ENCODE measurements at places on chromosomes 1 and 21. TPM values are rescaled to one million over a fixed set of nuclear protein-coding genes. Genes with fewer than 3 reads are reported as not detected.

ASCL5 gene
- polyA plus RNA-seq, result not detected

CENPF gene
- polyA plus RNA-seq, result 0.20 TPM

- H3K4me1 ChIP-seq, result no peaks in the 10 kb centered on the region
- no peak overlapping the region for H3K27ac ChIP-seq
- H3K36me3 ChIP-seq, result no peaks in the 10 kb centered on the region
- no peak for DNase-seq
- no peak overlapping the region for H3K4me3 ChIP-seq
Measured at GRCh38 chr1:51534447-51534846, 15.4 kb upstream of the EPS15 start.

DNA sequence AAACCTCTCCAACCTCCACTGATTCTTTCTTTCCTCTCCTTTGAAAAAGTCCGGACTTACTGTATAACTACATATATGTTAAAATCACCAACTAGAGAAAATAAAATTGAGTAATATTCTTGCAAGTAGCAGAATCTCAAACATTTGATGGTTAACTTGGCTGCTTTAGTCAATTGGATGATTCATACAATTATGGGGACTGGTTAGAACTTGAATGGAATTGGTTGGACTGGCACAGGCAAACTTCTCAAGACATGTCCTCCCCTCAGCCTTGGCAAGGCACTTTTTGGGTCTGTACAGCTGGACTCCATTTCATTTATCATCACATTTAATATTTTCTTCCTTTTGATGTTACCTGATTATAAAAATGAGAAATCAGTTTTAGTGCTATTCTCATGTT lies 6.5 kb downstream of the WLS start:
- peaks cover 56% of the 10 kb centered on the region for H3K27me3 ChIP-seq
- peaks cover 2% of the 10 kb centered on the region for H3K4me1 ChIP-seq
- no peak overlapping the region for H3K27ac ChIP-seq
- H3K36me3 ChIP-seq, result no peaks in the 10 kb centered on the region
- DNase-seq, result no peak

- no peak for DNase-seq
- H3K27me3 ChIP-seq, result no peaks in the 10 kb centered on the region
- H3K36me3 ChIP-seq, result no peaks in the 10 kb centered on the region
- H3K4me1 ChIP-seq, result no peaks in the 10 kb centered on the region
- H3K4me3 ChIP-seq, result no peak overlapping the region
- H3K27ac ChIP-seq, result no peak overlapping the region
Measured at GRCh38 chr1:168643152-168643551, 66.7 kb downstream of the XCL1 start.

DNA sequence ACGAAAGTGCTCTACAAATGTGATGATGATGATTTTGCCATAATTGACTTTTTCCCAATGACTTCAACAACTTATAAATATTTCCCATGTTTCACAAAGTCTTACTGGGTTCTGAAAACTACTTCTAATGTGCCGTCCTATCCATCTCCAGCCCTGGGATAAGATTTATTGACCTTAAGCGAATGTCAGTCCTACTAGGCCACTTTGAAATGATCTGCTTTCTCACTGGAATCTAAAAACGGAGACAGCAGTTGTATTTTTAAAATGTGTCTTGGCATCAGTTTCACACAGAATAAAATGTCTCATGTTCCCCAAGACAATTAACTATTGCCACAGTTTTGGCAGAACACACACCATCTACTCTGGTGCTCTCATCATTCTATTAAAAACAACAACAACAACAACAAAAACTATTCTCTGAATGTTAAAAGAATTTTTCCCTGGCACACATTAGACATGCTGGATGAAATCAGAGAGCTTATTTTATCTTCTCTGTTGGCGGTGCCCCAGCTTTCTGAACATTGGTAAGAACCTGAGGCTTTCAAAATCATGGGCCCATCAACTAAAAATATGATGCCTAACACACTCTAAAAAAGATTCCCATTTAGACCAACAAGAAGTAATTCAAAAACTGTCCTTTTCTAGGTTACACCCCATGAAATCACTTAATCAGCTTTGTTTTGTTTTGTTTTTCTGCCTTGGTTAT lies 23.1 kb upstream of the DNASE2B start:
- no peak for DNase-seq
- no peak overlapping the region for H3K27ac ChIP-seq
- no peak overlapping the region for H3K4me3 ChIP-seq
- peaks cover 4% of the 10 kb centered on the region for H3K27me3 ChIP-seq

- H3K4me3 ChIP-seq, result peak overlapping the region; percentile 86
- DNase-seq, result peak; percentile 40
- H3K4me1 ChIP-seq, result peaks cover 83% of the 10 kb centered on the region
- H3K27me3 ChIP-seq, result no peaks in the 10 kb centered on the region
- H3K27ac ChIP-seq, result peak overlapping the region; percentile 82
Measured at GRCh38 chr1:23524716-23525401, 6.2 kb downstream of the E2F2 start.

- H3K27ac ChIP-seq, result no peak overlapping the region
- H3K4me3 ChIP-seq, result no peak overlapping the region
- H3K36me3 ChIP-seq, result no peaks in the 10 kb centered on the region
- DNase-seq, result no peak
Measured at GRCh38 chr1:156394835-156395461, 25.9 kb downstream of the RHBG start.

DNA sequence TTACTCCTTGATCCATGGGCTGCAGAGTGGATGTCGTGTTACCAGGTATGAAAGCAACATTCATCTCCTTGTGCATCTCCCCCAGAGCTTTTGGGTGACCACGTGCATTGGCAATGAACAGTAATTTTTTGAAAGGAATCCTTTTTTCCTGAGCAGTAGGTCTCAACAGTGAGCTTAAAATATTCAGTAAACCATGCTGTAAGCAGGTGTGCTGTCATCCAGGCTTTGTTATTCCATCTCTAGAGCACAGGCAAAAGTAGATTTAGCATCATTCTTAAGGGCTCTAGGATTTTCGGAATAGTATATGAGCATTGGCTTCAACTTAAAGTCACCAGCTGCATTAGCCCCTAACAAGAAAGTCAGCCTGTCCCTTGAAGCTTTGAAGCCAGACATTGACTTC lies 27.3 kb downstream of the AGPAT3 start:
- H3K4me1 ChIP-seq, result peaks cover 26% of the 10 kb centered on the region
- H3K4me3 ChIP-seq, result no peak overlapping the region
- DNase-seq, result no peak
- no peak overlapping the region for H3K27ac ChIP-seq

GRCh38 chr1:117682372-117682771 lies 76.5 kb downstream of the TENT5C start:
- H3K27ac ChIP-seq, result no peak overlapping the region
- H3K4me3 ChIP-seq, result no peak overlapping the region
- DNase-seq, result no peak
- no peaks in the 10 kb centered on the region for H3K36me3 ChIP-seq
- peaks cover 10% of the 10 kb centered on the region for H3K4me1 ChIP-seq

GRCh38 chr21:29812947-29813346 lies 126.8 kb downstream of the GRIK1 start:
- no peak for DNase-seq
- H3K36me3 ChIP-seq, result no peaks in the 10 kb centered on the region
- H3K4me1 ChIP-seq, result no peaks in the 10 kb centered on the region
- no peak overlapping the region for H3K27ac ChIP-seq
- H3K27me3 ChIP-seq, result peaks cover 5% of the 10 kb centered on the region

DNA sequence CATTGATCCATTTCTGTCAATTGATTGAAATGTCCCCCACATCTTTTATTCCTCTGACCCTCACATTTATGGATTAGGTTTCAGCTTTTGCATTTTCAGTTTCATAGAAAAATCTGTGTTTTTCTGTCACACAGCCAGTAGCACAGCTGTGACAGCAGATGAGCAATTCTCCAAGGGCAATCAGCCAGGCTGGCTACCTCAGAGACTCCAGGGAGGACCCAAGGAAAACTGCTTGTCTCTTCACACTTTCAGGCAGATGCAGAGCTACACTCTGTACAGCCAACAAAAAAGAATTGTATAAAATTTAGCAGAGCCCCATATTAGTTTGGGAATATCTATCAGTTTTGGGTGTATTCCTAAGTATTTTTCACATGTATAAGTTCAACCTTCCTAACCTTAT lies 257.2 kb downstream of the LRRC7 start:
- H3K4me1 ChIP-seq, result no peaks in the 10 kb centered on the region
- no peak overlapping the region for H3K27ac ChIP-seq
- no peaks in the 10 kb centered on the region for H3K27me3 ChIP-seq
- H3K36me3 ChIP-seq, result no peaks in the 10 kb centered on the region
- H3K4me3 ChIP-seq, result no peak overlapping the region

DNA sequence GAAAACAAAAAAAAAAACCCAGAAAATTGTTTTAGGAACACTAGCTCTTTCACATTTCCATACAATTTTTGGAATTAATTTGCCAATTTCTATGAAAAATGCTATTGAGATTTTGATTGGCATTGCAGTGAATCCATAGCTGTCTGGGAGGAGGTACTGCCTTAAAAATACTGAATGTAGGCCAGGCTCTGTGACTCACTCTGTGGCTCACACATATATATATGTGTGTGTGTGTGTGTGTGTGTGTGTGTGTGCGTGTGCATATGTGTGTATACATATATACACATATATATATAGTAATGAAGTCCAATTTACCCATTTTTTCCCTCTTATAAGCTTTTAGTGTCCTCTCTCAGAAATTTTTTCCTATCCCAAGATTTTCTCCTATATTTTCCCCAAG lies 214.2 kb upstream of the DMRTA2 start:
- H3K4me3 ChIP-seq, result no peak overlapping the region
- H3K4me1 ChIP-seq, result no peaks in the 10 kb centered on the region
- no peaks in the 10 kb centered on the region for H3K27me3 ChIP-seq
- H3K27ac ChIP-seq, result peak overlapping the region; percentile 33

DNA sequence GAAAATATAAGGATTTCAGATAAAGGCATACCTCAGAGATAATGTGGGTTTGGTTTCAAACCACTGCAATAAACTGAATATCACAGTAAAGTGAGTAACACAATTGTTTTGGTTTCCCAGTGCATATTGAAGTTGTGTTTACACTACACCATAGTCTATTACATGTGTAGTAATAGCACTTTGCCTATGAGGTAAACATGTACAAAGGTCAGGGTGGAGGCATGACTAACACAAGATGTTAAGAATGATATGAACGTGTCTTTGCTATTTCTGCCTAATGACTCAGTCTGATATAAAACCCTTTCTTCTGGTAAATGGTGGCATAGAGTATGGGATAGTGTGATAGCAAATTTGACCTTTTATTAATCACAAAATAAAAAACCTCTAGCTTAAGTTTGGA lies 621.5 kb upstream of the ADGRL2 start:
- H3K36me3 ChIP-seq, result no peaks in the 10 kb centered on the region
- no peaks in the 10 kb centered on the region for H3K27me3 ChIP-seq
- H3K4me1 ChIP-seq, result no peaks in the 10 kb centered on the region
- H3K27ac ChIP-seq, result no peak overlapping the region
- H3K4me3 ChIP-seq, result no peak overlapping the region

Data from naive B cell (primary cell).